ENCODE measurements at places on chromosomes 1 and 21. TPM values are rescaled to one million over a fixed set of nuclear protein-coding genes. Genes with fewer than 3 reads are reported as not detected.

DNA sequence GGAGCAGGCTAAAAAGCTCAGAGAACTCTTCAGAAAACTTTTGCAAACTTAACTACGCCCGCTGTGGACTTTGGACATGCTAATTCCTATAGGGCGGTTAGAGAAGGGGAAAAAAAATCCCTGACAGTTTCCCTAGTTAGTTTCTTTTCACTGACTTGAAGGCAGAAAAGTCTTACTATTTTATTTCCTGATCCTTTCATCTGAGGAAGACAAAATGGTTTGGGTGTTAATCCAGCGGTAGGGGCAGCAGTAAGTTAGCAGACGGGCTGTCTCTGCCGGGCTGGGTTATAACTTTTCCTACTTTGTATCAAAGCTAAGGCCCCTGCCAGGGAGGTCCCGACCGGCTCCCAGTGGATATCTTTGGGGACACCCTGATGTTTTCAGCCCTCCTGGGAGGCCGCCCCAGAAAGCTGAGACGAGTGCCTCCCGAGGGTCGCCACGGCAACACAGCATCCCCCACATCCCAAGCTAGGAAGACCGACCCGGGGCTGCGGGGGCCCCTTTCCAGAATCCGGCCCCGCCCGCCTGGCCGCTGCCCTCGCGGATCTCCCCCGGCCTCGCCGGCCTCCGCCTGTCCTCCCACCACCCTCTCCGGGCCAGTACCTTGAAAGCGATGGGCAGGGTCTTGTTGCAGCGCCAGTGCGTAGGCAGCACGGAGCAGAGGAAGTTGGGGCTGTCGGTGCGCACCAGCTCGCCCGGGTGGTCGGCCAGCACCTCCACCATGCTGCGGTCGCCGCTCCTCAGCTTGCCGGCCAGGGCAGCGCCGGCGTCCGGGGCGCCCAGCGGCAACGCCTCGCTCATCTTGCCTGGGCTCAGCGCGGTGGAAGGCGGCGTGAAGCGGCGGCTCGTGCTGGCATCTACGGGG, 162.6 kb downstream of the RUNX1 start:
- no peak for DNase-seq

DNA sequence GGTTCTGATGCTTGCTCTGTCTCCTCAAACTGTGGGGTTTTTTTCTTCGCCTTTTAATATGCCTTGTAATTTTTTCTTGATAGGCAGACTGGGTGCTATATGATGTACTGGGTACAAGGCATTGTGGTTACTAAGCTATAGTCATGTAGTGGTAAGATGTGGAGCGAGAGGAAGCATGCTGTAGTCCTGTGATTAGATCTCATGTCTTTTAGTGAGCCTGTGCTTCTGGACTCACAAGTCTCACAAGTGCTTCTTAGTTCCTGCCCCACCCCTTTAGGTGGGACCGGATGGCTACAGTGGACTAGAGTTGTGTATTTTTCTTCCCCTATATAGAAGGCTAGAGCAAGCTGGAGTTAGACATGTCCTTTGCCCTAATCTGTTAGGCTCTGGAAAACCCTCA, 178.7 kb downstream of the DNM3 start:
- DNase-seq, result no peak

Gene KCNC4
- total RNA-seq, result 11.2 TPM

Gene OR14K1
- total RNA-seq, result not detected

Gene CLIC6
- total RNA-seq, result 1.3 TPM

All from H1 (cell line).